ENCODE measurements at places on chromosomes 4 and X.

GRCh38 chrX:39318506-39319343 is 517.5 kb downstream of the MID1IP1 start:
- no peak for DNase-seq

- DNase-seq, result no peak
Measured at GRCh38 chrX:136086521-136086920, 60.8 kb upstream of the FHL1 start.

- no peak for DNase-seq
Measured at GRCh38 chr4:94961420-94961819, 203.7 kb downstream of the BMPR1B start.

- no peak for DNase-seq
Measured at GRCh38 chr4:3809451-3810110, 43.4 kb downstream of the ADRA2C start.

GRCh38 chr4:100070868-100071267 is 119.4 kb downstream of the DDIT4L start:
- DNase-seq, result no peak

DNA sequence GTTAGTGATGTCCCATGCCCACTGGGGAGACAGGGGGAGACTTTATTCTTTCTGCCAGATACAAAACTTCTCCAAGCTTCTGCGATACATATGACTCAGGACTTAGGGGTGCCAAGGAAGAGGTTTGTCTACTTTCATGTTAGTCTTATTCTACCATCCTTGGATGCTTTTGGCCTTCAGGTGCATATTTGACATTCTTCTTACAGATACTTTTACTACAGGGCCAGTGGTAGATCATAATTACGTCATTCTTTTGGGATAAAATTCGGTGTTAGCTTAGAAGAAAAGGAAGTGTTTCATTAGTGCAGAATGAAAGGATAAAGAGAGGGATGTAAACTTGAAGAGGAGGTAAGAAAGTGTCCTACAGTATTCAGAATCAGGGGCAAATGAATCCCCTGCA is 245.2 kb downstream of the THOC2 start:
- no peak for DNase-seq

GRCh38 chr4:40804598-40804997 is 54.8 kb downstream of the NSUN7 start:
- no peak for DNase-seq

DNA sequence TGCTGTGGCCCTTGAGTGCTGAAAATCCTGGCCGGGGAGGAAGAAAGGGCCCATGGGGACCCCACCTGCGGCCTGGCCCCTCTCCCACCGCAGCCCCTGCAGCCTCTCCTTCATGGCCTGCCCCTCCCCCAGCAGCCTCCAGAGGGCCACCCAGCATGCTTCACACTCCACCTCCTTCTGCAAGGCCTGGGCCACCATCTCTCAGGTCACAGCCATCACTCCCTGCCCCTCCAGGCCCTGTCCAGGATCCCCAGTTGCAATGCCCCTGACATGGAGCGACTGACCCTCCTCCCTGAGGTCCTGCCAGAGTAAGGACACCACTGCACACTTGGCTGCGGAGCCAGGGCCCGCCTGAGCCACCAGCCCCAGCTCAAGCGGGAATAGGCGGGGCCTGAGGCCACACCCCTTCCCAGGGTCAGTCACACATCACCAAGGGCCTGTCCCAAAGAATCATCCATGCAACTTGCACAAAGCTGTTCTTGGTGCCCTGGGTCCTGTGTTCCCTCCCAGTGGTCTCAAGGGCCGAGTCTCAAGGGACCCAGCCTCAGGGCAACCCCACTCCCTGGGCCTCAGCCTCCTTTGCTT is 32.9 kb downstream of the CCNQ start:
- no peak for DNase-seq

DNA sequence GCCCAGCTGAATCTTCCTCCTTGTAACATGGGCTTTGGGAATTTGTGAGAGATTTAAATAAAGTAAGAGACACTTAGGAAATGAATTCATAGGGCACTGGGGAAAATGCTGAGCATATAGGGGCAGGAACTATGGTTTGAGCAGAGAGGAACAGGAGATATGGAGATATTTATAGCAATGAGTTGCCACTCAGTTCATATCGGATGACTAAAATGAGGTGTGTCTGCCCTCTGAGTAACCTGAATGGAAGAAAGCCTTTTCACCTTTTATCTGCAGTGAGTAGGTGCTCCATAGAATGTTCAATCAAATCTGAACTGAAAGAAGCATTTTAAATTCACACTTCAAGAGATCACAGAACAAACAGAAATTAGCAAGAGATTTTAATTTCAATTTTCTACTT is 105.7 kb downstream of the CEP44 start:
- no peak for DNase-seq

DNA sequence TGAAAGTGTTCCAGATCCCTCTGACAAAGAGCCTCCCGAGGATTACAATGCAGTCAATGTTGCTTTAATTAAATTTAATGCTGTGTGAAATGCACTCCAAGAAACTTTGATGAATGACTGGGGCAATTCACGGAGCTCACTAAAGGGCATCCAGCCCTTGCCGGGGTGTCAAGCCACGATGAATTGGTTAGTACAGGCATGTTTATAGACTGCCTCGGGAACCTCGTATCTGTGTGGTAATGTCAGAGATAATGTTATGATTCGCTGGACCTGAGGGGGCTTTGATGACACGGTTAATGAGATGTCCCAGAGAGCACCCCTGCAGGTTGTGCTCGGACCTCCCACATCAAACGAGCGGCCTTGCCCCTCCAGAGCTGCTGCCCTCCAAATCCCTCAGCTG is 428.8 kb downstream of the NKX6-1 start:
- no peak for DNase-seq

DNA sequence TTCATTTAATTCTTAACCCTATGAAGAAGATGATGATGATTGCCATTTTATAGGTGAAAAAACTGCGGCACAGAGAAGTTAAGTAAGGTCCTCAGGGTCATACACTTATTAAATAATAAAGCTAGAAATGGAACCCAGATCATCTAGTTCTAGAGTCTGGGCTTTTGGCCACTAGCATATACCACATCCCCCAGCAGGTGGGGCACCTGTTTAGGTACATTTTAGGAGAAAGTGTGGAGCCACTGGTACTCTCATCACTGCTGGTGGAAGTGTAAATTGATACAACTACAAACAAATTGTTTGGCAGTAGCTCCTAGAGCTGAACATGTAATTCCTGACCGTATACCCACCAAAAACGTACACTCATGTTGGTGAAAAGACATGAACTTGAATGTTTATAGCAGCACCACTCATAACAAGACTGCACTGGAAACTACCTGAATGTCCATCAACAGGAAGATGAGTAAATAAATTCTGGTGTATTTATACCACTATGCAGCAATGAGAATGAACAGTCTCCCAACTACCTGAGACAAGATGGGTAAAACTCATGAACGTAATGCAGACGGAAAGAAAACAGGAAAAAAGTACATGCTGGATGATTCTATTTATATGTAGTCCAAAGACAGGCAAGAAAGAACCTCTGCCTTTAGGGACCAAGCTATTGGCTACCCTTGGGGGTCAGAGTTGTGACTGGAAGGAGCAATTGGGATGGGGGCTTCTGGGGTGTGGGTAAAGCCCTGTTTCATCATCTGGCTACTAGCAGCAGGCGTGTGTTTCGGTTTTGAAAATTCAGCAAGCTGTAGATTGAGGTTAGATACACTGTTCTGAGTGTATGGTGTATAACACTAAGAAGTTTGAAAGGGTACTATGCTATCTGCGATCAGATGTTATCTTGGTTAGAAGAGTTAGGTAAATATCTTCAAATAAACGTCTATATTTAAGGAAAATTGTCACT is 72.3 kb upstream of the ADGRG2 start:
- DNase-seq, result no peak

- peak; percentile 70 for DNase-seq
Measured at GRCh38 chrX:123959281-123960063, 2.0 kb upstream of the STAG2 start.

DNA sequence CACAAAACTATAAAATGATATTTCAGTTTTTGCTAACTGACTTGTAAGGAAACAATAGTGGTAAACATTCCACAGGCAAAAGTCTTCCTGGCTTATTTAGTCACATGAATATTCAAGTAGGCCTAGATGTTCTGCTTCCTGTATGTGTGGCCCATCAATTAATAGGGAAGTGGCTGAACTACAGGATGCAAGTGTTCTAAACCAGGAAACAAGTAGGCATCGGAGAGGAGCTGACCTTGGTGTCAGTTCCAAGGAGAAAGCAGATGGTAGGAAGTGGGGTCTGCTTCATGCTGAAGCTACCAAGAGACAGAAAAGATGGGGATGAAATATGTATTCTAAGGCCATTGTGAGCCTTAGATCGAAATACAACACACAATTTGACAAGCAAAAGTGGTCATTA is 149.7 kb downstream of the ANTXR2 start:
- no peak for DNase-seq

- DNase-seq, result no peak
Measured at GRCh38 chr4:77493829-77494551, 111.6 kb upstream of the CXCL13 start.

Measured in erythroblast (primary cell).